ENCODE measurements at places on chromosomes 7 and 10. TPM values are rescaled to one million over a fixed set of nuclear protein-coding genes. Genes with fewer than 3 reads are reported as not detected.

Gene GRM3
- 0.22 TPM for total RNA-seq

Gene COL13A1
- 9.5 TPM for total RNA-seq

Gene GGCT
- total RNA-seq, result 20.8 TPM

Gene INMT
- total RNA-seq, result 17.3 TPM

DNA sequence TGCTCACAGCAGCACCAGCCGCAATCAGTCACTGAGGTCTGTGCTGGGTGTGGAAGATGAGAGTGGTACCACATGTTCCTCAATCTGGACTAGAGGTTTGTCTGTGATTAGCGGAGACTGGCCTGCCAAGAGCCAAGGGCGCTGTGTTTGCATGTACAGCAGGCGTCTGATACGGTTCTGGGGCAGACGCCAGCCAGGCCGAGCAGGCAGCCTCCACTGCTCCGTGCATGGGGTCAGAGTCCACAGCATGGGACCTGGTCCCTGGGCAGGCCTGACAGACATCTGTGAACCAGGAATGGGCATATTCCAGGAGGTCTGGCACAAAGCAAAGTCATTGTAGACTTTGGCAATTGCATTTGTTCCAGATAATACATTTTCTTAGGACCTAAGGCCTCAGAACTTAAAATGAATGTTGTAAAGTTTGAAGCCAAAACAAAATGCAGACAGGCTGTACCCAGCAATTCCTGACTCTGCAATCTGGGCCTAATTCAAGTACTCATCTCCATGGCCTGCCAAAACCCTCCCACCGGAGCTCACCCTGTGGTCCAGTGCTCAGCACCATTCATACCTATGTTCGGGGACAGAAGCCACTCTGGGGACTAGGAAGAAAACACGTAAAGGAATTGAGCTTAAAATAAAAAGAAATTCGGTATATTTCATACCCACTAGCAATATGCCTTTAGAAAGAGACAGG, 50.0 kb upstream of the FAM20C start:
- no peak for DNase-seq

- no peak for DNase-seq
These were observed 2.7 kb downstream of the EVX1 start for GRCh38 chr7:27245124-27245797.

GRCh38 chr7:126079581-126079980, 1150.0 kb upstream of the POT1 start:
- no peak for DNase-seq

- no peak for DNase-seq
These were observed 150.4 kb downstream of the MAD1L1 start for GRCh38 chr7:2082139-2082998.

DNA sequence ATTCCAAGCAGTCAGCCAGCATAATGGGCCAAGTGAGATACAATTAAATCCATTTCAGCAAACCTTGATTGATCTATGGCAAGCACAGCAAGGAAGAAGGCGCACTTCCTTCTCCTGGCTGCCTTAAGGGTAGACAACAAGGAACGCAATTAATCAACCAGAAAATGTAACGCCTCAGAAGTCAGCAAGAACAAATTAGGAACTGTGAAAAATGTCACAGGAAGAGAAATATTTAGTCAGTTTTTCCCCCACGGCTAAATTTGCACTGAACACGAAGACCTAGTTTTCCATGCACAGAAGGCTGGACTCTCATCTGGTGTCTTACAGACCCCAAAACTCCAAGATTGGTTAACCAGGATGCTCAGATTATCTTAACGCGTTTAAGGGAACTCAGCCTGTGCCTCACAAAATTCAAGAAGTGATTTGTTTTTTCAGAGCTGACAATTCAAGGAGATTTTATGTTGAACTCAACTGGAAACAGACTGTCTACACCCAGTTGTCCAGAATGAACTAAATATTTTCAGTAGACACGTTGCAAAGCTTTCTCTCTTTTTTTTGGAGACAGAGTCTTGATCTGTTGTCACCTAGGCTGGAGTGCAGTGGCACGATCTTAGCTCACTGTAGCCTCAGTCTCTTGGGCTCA, 14.2 kb downstream of the SNX8 start:
- DNase-seq, result no peak

- DNase-seq, result no peak
These were observed 790.8 kb upstream of the KCND2 start for GRCh38 chr7:119482209-119482608.

- DNase-seq, result no peak
These were observed 217.1 kb downstream of the IPMK start for GRCh38 chr10:58050575-58050974.

- DNase-seq, result no peak
These were observed 15.4 kb upstream of the CSGALNACT2 start for GRCh38 chr10:43122826-43123225.
